ENCODE measurements at places on chromosomes 13 and 19. TPM values are rescaled to one million over a fixed set of nuclear protein-coding genes. Genes with fewer than 3 reads are reported as not detected.

The SYNGR4 gene
- total RNA-seq, result not detected

DNA sequence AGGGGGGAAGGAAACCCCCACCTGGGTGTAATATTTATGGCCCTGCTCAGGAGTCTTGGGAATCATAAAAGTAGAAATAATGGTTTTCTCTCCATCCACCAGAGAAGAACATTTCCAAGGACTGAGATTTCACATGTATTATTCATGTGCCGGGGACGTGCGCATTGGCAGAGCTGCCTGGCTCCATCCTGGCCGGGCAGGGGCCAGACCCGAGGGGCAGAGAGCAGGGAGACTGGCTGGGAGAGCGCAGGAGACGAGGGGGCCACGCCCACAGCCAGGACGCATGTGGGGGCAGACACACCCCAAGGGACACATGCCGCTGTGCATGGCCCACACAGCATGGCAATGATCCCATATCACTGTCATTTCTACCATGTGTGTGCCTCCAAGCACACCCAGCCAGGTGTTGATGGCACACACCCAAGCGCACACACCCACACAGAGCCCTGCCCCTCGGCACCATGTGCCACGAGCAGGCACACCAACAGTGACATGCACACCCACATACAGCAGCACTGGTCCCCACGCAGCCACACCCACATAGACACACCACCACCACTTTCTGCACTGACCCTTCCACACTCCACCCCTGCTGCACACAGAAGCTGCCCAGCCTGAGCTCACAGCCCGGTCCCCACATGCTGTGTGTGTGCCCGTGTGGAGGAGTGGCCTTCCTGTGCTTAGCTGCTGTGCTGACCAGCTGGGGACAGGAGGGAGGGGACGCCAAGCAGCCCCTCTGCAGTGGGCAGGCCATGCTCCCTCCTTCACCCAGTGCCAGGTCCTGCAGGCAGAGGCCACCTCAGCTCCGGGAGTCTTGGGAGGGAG, 39.3 kb downstream of the CEBPG start:
- H3K36me3 ChIP-seq, result no peaks in the 10 kb centered on the region
- H3K27me3 ChIP-seq, result no peaks in the 10 kb centered on the region
- H3K4me3 ChIP-seq, result no peak overlapping the region
- no peak for DNase-seq

DNA sequence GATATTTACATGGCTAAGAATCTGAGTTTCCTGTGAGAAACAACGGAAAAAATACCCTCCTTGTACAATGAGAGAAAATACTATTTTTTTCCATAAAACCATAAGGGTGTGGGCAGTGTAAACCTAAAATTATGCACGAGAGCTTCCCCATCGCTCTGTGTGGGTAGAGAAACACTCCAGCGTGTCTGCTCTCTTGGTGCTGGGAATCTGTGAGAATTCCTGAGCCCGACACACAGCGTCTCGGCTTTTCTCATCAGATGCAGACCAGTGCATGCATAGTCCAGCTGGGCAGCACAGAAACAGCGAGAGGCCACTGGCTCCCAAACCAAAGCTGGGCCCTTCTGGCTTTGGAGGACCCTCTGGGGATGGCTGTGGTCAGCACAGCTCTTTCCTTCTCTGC, 12.0 kb downstream of the PLPP2 start:
- no peak overlapping the region for H3K27ac ChIP-seq
- H3K4me3 ChIP-seq, result no peak overlapping the region
- no peak for DNase-seq
- H3K27me3 ChIP-seq, result peaks cover 56% of the 10 kb centered on the region
- peaks cover 4% of the 10 kb centered on the region for H3K4me1 ChIP-seq

The RNF113B gene
- not detected for total RNA-seq

DNA sequence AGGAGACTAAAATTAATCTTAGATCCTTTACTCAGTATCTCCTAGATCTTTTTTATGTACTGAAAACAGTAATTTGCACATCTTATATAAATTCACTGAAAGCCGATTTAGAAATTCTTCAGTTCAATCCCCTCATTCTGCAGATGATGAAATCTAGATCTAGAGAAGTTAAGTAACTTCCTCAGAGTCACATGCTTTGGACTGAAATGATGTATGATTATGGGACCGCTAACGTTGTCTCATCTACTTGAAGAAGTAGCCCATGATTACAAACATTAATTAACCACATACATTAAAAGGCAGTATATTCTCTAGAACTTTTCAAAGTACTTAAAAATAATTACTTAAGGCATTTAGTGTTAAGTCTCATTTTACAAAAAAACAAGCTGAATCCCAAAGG, 37.8 kb downstream of the ELF1 start:
- no peaks in the 10 kb centered on the region for H3K36me3 ChIP-seq
- no peak for DNase-seq
- H3K4me1 ChIP-seq, result peaks cover 26% of the 10 kb centered on the region
- no peak overlapping the region for H3K4me3 ChIP-seq
- no peaks in the 10 kb centered on the region for H3K27me3 ChIP-seq

GRCh38 chr13:18978447-18978846, 203.2 kb downstream of the TUBA3C start:
- H3K36me3 ChIP-seq, result peaks cover 9% of the 10 kb centered on the region
- no peaks in the 10 kb centered on the region for H3K27me3 ChIP-seq
- DNase-seq, result no peak
- no peaks in the 10 kb centered on the region for H3K4me1 ChIP-seq

The COL4A1 gene
- 67.9 TPM for total RNA-seq

- peak; percentile 47 for DNase-seq
- H3K4me3 ChIP-seq, result peak overlapping the region; percentile 88
- peaks cover 16% of the 10 kb centered on the region for H3K36me3 ChIP-seq
- H3K27ac ChIP-seq, result no peak overlapping the region
- peaks cover 62% of the 10 kb centered on the region for H3K4me1 ChIP-seq
Measured at GRCh38 chr19:55638864-55639359, 1.9 kb upstream of the ZNF580 start.

DNA sequence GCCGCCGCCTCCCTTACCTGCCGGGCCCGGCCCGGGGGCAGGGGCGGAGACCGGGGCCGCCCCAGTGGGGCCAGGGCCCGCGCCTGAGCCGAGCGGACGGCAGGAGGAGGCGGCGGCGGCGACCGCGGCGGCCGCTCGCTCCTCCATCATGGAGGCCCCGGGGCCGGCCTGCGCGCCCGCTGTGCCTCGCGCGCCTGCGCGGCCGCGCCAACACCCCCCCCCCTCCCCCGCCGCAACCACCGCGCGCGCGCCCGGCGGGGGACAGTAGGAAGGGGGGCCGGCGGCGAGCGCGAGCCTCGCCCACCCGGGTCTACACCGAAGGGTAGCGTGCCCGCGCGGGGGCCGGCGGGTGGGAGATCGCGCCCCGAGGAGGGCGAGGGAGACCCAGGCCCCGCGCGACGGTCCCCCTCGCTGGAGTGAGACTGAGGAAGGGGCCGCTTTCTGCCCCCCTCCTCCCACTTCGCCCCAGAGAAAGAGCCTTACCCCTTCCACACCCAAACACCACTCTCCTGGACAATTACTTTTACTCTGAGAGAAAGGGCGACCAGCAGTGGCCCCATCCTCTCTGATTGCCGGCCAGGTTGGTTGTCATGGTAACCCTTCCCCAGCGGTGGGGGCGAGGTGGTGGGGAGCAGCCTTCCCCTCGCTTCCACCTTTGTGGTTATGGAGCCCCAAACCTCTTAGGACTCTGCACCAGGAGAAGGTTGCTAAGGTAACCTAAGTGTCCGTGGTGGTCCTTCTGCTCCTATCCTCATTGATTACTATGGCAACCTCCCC, at the start of gene STRN4:
Gene STRN4 (minus strand): TSS at position 170 of the 777 bp plus-strand sequence. CDS start 20 bp downstream, at position 150.
- peaks cover 47% of the 10 kb centered on the region for H3K4me1 ChIP-seq
- DNase-seq, result peak; percentile 33
- peak within 1 kb of the TSS; percentile 88 for H3K27ac ChIP-seq
- H3K27me3 ChIP-seq, result no peaks in the 10 kb centered on the region

- no peaks in the 10 kb centered on the region for H3K27me3 ChIP-seq
- peaks cover 6% of the 10 kb centered on the region for H3K36me3 ChIP-seq
- H3K27ac ChIP-seq, result no peak overlapping the region
- DNase-seq, result peak; percentile 9
Measured at GRCh38 chr13:44243198-44243857, 130.3 kb upstream of the SERP2 start.

DNA sequence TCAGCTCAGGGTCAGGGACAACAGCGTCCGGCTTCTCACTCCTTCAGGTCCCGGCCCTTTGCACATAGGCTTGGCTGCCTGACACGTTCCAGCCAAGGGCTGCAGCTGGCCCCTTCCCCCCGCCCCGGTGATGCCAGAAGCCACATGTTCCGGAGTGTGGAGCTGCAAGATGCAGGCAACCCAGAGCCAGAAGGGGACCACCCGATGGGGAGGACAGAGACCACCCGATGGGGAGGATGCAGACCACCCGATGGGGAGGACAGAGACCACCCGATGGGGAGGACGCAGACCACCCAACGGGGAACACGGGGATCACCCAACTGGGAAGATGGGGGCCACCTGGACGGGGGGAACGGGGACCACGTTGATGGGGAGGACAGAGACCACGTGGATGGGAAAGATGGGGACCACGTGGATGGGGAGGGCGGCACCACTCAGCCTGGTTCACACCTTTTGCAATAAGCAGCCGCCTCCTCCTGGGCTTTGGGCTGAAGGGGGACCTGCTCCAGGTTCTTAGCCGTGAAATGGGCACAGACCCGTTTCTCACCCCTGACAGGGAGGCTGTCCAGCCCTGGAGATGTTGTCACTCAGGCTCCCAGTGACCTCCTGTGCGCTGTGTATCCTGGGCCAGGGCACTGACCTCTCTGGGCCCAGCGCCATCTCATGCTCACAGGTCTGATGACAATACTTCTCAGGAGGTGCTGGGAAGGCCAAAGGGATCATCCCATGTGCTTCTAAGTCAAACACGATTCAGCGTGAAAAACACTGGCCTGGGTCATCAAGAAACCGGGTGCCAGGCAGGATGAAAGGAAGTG, 34.5 kb downstream of the C13orf46 start:
- H3K4me1 ChIP-seq, result peaks cover 45% of the 10 kb centered on the region
- no peak overlapping the region for H3K4me3 ChIP-seq
- no peak for DNase-seq
- no peaks in the 10 kb centered on the region for H3K27me3 ChIP-seq
- no peak overlapping the region for H3K27ac ChIP-seq
